ENCODE measurements at places on chromosomes 5 and 9. TPM values are rescaled to one million over a fixed set of nuclear protein-coding genes. Genes with fewer than 3 reads are reported as not detected.

SHROOM1 gene
- 8.0 TPM for total RNA-seq

SLC1A1 gene
- 1.7 TPM for total RNA-seq

PCDHGA5 gene
- 0.15 TPM for total RNA-seq

CDO1 gene
- total RNA-seq = 2.2 TPM

TRIM23 gene
- total RNA-seq = 25.6 TPM

PLPP1 gene
- 28.2 TPM for total RNA-seq

TMEM252 gene
- total RNA-seq = not detected

ZER1 gene
- total RNA-seq = 20.2 TPM

ARHGEF28 gene
- 6.8 TPM for total RNA-seq

SH3TC2 gene
- 22.0 TPM for total RNA-seq

GPX3 gene
- 4.4 TPM for total RNA-seq

MOB3B gene
- 8.5 TPM for total RNA-seq

PRRT1B gene
- not detected for total RNA-seq

C9 gene
- total RNA-seq = 0.93 TPM

HAPLN1 gene
- total RNA-seq = not detected

SDHA gene
- total RNA-seq = 107 TPM

NIM1K gene
- 0.73 TPM for total RNA-seq

FSTL4 gene
- 0.31 TPM for total RNA-seq

CDKN2B gene
- total RNA-seq = 2.0 TPM

CCDC192 gene
- total RNA-seq = not detected

DAB2 gene
- total RNA-seq = 362 TPM

PCDHB5 gene
- 0.36 TPM for total RNA-seq

LRRTM2 gene
- total RNA-seq = 5.4 TPM

SH2D3C gene
- total RNA-seq = under 0.01 TPM

AQP7 gene
- total RNA-seq = under 0.01 TPM

PCDHGA2 gene
- 0.69 TPM for total RNA-seq

PRDM9 gene
- not detected for total RNA-seq

ANKRD18A gene
- total RNA-seq = under 0.01 TPM

CHSY3 gene
- total RNA-seq = 15.0 TPM

EPB41L4B gene
- not detected for total RNA-seq

SPINK13 gene
- not detected for total RNA-seq

KCNN2 gene
- 10.3 TPM for total RNA-seq

IFNB1 gene
- 0.69 TPM for total RNA-seq

MAMDC4 gene
- total RNA-seq = 0.67 TPM

BTNL8 gene
- total RNA-seq = not detected

SLCO4C1 gene
- not detected for total RNA-seq

BHMT2 gene
- 0.69 TPM for total RNA-seq

F12 gene
- 2.8 TPM for total RNA-seq

SPIN1 gene
- 68.6 TPM for total RNA-seq

DCP2 gene
- total RNA-seq = 26.9 TPM

NTRK2 gene
- 7.6 TPM for total RNA-seq

ARHGEF39 gene
- 7.0 TPM for total RNA-seq

RAB3C gene
- total RNA-seq = not detected

SLC34A1 gene
- total RNA-seq = not detected

OGN gene
- under 0.01 TPM for total RNA-seq

NKD2 gene
- not detected for total RNA-seq

CDH6 gene
- total RNA-seq = not detected

PCDHB8 gene
- total RNA-seq = not detected

ADRB2 gene
- total RNA-seq = 0.34 TPM
